ENCODE measurements at places on chromosomes 2 and 18. TPM values are rescaled to one million over a fixed set of nuclear protein-coding genes. Genes with fewer than 3 reads are reported as not detected.

B3GNT7 gene
- total RNA-seq = 461 TPM

PRKAG3 gene
- total RNA-seq = not detected

KYNU gene
- total RNA-seq = 0.61 TPM

C2orf66 gene
- total RNA-seq = not detected

POTEI gene
- 0.06 TPM for total RNA-seq

IGFBP5 gene
- total RNA-seq = 40.0 TPM

CNTNAP5 gene
- not detected for total RNA-seq

CYP27A1 gene
- 52.7 TPM for total RNA-seq

TUBA3D gene
- total RNA-seq = not detected

DNA sequence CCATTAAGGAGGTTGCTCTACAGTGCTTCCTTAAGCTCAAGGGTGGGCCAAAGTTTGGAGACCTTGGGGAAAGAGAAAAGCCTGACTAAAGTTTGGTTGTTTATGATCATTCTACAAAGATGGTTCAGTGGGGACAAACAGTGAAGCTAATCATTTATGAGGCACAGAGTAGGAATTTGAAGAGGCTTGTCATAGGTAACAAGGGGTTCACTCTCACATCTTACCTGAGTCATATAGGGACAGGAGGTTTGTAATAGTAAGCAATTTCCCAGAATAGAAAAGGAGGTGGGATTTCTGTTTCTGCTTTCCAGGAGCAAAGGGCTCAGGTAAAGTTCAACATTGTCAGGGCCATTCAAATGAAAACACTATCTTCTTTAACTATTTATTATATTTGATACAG is 787.9 kb downstream of the CPS1 start:
- DNase-seq = no peak

- no peak for DNase-seq
Measured at GRCh38 chr18:76656925-76657827, 162.1 kb upstream of the ZNF516 start.

GRCh38 chr2:236166796-236167296 is 1.3 kb downstream of the GBX2 start:
- no peak for DNase-seq

- no peak for DNase-seq
Measured at GRCh38 chr2:222979484-222979883, 72.5 kb upstream of the KCNE4 start.

DNA sequence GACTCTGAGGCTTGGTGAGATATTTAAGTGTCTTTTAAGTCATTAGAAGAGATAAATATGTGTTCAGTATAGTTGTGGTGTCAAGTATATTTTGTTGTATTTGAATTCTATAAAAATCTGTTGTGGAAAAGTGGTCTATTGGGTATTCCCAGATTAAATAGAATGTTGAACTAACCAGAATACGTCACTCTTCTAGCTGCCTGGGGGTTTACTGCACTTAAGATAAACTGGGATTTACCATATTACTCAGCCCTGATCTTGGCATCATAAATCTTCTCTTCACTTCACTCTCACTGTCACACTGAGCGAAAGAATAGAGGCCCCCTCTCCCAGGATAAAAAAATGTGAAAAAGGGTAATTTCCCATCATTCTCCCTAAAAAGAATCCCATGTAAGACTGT is 129.8 kb downstream of the BCL2 start:
- DNase-seq = no peak

DNA sequence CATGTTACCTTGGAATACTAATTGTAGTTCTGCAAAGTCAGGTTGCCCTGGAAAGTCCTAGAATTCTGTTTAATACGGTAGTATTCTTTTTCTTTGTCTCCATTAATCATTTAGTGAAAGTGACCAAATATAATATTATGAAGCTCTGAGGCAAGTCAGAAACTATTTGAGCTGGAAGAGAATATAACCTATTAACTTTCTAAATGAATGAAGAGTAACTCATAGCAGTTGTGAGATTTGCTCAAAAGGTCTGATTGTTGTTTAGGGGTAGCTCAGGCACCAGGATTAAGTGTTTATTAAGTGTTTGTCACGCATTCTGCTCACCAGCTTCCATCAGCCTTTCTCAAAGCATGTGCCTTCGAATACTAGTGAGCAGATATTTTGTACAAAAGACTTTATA is 46.7 kb upstream of the SERPINE2 start:
- DNase-seq = no peak

GRCh38 chr18:28469946-28470345 is 293.0 kb upstream of the CDH2 start:
- no peak for DNase-seq

- no peak for DNase-seq
Measured at GRCh38 chr18:499776-500631, 497 bp downstream of the COLEC12 start.

- DNase-seq = no peak
Measured at GRCh38 chr2:120404941-120405758, 59.2 kb downstream of the INHBB start.

DNA sequence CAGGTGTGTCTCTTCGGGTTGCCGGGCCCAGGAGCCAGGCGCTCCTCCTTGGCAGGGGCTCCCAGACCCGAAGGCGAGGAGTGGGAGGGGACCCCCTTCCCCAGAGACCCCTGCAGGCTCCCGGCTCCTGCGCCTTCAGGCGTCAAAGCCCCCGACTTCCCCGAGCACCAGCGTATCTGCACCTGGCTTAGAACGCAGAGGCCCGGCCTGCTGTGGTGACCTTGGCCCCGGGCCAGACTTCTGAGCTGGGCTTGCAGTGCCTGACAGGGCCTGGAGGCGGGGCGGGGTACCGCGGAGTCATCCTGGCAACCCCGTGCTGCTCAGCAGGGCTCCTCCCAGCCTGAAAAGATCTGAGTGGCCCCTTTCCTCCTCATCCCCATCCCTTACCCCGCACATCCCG is 27.0 kb downstream of the SKA1 start:
- peak; percentile 82 for DNase-seq

DNA sequence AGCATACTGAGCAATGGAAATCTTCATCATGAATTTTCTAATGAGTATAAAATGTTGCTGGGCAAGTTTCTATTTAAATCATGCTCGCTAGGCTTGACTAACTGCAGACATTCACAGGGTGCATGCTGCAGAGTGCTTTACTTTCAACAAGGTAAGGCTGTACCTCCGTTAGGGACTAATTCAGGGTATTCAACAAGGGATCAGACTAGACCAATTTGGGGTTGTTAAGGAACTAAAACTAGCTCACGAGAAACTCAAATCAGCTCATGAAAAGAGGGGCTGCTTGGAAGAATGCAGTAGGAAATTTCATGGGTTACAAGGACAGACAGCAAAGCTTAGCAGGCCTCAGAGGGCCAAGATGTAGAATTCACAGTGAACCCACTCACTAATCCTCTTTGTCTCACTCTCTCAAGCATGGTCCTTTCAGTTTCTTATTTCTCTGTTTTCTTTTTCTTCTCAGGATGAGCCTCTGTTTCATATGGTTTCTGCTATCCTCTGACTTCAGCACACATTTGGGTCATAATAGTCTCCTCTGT is 2.2 kb downstream of the MYO3B start:
- DNase-seq = no peak

GRCh38 chr2:8620611-8621382 is 61.1 kb upstream of the ID2 start:
- no peak for DNase-seq

- DNase-seq = no peak
Measured at GRCh38 chr18:31057051-31057450, 14.5 kb upstream of the DSC3 start.

GRCh38 chr2:231069379-231070054 is 12.8 kb downstream of the PSMD1 start:
- no peak for DNase-seq

- peak; percentile 39 for DNase-seq
Measured at GRCh38 chr2:221571025-221571550, 1.0 kb downstream of the EPHA4 start.

Data from left colon (tissue), 2 donors.